ENCODE measurements at places on chromosomes 16 and 17.

GRCh38 chr16:71672125-71672524 lies 46.1 kb downstream of the MARVELD3 start:
- DNase-seq, result no peak

- peak; percentile 33 for DNase-seq
These were observed 418.0 kb upstream of the PSMD7 start for GRCh38 chr16:73878611-73879010.

DNA sequence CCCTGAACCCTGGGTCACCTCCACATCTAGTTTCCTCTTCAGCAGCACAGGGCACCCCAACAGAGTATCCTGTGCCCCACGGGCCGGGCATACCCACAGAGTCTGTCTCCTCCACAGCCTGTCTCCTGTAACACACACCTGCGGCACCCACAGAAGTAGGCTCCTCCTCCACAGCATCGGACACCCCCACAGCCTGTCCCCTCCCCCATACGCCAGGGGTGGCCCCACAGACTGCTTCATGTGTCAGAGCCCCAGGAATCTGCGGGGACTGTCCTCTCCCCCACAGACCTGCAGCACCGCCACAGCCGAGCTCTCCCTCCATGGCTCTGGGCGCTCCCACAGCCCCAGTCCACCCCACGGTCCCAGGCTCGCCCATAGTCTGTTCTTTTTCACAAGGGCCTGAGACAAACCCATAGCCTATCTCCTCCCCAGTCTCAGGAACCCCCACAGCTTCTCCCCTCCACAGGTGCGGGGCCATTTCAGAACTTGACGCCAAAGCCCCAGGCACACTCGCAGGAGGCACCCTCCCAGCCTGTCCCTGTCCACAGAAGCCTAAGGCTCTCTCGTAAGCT lies 1.4 kb downstream of the KIAA0753 start:
- no peak for DNase-seq

DNA sequence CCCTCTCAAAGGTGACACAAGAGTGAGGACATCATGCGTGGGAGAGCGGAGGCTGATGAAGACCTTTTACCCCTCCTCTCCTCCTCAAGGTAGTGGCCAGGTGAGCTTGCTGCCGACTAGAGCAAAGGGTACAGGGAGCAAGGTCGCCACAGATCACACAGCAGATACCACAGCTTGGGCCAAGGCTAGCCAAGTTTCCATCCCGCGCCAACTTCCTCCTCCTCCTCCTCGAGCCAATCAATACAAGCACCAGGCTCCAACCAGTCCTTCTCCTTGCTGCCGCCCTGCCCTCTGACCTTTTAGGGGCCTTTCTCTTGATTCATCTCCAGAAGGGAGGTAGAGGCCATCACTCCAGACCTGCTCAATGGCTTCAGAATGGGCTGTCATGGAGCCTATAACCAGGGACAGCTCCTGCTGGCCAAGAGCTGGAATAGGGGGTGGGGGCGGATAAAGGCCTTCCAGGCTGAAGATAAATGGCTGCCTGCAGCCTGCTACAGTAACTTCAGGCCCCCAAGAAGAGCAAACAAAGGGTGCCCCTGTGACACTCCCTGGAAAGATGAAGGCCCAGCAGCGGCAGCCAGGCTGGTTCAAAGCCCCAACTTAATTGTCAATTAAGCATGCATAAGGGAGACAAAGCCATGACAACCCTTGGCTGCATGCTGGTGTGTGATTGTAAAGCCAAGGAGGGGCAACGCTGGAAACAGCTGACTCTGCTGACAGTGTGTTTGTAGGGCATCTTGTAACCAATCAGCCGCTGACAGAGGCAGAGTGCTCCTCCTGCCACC lies 17.8 kb downstream of the HNF1B start:
- no peak for DNase-seq

GRCh38 chr16:68230176-68230571 lies 5.8 kb downstream of the ESRP2 start:
- DNase-seq, result no peak

- no peak for DNase-seq
These were observed 804 bp downstream of the BORCS6 start for GRCh38 chr17:8189041-8189710.

DNA sequence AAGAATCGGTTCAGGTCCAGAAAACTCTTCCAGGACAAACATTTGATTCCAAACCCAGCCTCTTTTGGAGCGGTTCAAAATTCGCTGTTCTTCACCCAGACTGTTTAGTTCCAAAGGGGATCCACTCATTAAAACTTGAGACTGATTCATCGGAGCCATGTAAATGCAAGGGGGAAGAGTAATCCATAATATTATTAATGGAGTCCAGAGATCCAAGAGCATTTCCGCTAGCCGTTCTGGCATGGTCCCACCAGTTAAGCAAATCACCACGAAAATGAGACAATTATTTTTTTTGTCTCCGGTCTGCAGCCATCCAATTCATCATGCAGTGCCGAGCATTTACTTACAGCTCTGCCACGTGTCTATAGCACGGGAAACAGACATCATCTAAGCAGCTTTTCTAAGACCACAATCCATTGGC lies 15.1 kb downstream of the CDH8 start:
- no peak for DNase-seq

DNA sequence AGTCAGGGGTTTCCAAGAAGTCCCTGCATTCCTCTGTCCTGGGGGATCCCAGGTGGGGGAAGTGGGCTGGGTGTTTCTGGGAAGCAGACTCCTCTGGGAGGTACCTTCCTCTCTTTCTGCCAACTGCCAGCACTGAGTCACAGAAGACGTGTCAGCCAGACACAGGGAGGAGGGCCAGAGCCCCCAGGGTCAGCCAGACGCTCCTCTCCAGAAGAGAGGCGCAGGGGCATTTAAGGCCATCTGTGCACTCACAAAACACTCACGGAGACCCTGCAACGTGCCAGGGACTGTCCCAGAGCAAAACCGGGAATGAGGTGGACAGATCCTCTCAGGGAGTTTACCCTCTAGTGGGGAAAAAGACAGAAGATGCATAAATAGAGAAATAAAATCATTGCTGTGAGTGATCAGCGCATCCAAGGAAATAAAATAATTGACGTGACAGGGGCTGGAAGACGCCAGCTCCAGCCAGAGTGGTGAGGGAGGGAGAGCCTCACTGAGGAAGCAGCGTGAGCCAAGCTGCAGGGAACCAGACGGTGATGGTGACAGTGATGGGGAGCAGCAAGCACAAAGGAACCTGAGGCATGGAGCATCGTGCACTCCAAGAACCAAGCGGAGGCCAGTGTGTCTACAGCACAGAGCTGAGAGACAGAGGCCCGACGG lies 105.4 kb downstream of the ZNF423 start:
- DNase-seq, result no peak

GRCh38 chr16:77834635-77835540 lies 46.5 kb downstream of the VAT1L start:
- no peak for DNase-seq

GRCh38 chr17:82272495-82273326 lies 789 bp downstream of the CSNK1D start:
- DNase-seq, result no peak

GRCh38 chr16:49491771-49492761 lies 118.5 kb downstream of the C16orf78 start:
- no peak for DNase-seq

GRCh38 chr17:74452841-74453661 lies 13.4 kb upstream of the CD300A start:
- DNase-seq, result no peak

- no peak for DNase-seq
These were observed 124.1 kb downstream of the TRIM37 start for GRCh38 chr17:58982626-58983025.

- no peak for DNase-seq
These were observed 61.1 kb upstream of the MTMR4 start for GRCh38 chr17:58575511-58575910.

GRCh38 chr16:610513-611381 lies 20.0 kb upstream of the WFIKKN1 start:
- DNase-seq, result no peak

DNA sequence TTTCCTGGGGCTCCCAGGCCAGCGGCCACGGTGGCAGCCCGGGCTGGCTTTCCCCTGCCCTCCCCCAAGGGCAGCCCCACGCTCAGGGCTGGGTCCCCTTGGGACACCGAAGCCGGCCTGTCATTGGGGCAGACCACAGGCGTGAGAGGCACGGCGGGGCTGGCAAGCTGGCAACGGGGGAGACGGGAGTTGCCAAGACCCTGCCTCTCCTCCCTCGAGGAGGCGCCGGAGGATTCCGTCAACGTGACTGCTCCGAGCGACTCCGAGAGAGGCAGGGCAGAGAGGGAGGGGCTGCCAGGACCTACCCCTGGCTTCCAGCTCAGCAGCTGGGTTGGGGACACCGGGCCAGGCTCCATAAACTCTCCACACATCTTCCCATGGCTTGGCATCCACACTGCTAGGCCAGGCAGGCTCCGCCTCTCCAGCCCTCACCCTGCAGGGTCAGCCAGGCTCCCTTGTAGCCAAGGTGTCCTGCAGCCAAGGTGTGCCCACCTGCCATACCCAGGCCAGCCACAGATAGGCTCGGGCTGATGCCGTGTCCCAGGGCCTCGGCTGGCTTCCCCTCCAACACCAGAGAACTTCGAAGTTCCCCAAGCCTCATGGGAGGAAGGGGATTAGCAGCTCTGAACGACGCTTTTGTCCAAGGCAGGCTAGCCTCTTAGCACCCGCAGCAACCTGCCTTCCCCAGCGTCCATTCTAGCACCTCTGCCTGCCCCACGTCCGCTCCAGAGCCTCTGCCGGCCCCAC lies 25.5 kb downstream of the TIMM22 start:
- no peak for DNase-seq

GRCh38 chr16:64361753-64362152 lies 760.1 kb downstream of the CDH11 start:
- no peak for DNase-seq

DNA sequence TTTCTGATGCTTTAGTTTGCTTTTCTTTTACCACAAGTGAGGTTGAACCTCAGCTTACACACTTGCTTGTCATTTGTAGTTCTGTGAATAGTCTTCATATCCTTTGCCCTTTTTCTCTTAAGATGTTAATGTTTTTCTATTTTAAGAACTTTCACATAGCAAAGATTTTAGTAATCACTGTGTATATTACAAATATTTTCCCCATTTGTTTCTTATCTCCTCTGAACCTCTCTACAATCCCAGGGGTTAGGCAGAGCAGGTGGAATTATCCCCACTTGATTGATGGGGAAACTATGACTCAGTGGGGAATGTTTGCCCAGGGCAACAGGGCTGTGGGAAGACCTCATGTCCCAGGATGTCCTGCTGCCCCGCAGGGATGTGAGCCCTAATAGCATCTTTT lies 11.7 kb upstream of the MYH3 start:
- DNase-seq, result no peak

GRCh38 chr16:51390877-51391276 lies 239.8 kb upstream of the SALL1 start:
- no peak for DNase-seq

- no peak for DNase-seq
These were observed 3.8 kb downstream of the SULT1A2 start for GRCh38 chr16:28592979-28593553.

GRCh38 chr16:85965125-85965524 lies 66.2 kb downstream of the IRF8 start:
- no peak for DNase-seq

GRCh38 chr16:70582280-70582978 lies 58.8 kb downstream of the SF3B3 start:
- no peak for DNase-seq

GRCh38 chr17:60305141-60305540 lies 86.8 kb downstream of the USP32 start:
- DNase-seq, result no peak

DNA sequence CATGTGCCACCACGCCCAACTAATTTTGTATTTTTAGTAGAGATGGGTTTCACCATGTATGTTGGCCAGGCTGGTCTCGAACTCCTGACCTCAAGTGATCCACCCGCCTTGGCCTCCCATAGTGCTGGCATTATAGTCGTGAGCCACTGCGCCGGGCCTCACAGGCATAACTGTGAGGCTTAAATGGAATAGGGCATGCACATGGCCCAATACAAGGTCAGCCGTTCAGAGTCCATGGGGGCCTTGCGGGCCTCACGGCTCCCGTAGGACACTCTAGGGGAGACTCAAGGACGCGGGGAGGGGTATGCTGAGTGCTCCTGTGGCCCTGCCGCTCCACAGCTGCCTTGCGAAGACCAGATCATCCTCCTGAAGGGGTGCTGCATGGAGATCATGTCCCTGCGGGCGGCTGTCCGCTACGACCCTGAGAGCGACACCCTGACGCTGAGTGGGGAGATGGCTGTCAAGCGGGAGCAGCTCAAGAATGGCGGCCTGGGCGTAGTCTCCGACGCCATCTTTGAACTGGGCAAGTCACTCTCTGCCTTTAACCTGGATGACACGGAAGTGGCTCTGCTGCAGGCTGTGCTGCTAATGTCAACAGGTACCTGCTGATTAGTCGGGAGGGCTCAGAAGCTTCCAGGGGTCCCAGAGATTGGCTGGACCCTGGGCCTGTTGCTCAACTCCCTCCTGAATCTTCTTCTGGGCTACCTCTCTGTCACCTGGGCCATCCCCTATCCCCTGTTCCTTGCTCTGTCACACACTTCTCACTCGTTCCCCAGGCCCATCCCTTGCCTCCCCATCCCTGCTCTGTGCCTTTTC lies 12.3 kb downstream of the NR1D1 start:
- no peak for DNase-seq

DNA sequence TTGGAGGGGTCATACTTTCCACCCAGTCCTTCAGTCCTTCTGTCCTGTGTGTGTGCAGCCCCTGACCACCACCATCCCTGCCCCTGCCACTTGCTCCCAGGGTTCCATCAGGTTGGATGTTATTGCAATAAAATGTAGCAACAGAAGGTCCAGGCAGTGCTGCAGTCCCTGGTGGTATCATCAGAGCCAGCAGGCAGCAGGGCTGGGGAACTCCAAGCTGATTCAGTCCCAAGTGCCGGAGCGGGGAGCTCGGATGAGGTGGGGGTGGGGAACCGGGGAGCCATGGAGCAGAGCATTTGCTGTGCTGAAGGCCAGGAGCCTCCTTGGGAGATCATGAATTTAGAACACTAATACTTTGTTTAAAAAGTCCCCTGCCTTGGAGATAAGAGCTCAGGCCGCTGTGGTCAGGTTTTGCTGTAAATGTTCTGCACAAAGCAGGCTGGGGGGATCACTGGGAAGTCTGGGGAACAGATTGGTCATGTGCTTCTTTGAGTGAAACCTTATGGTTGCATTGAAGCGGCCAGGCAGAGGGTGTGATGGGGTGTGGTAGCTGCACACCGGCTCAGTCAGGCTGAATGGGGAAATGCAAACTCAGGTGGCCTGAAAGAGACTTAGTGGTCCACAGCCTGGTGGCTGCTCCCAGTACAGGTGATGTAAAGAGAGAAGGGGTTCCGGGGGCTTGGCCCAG lies 225.9 kb downstream of the SEC14L1 start:
- no peak for DNase-seq

Data from NCI-H1930 (cell line).